ENCODE measurements at places on chromosomes 13 and 19. TPM values are rescaled to one million over a fixed set of nuclear protein-coding genes. Genes with fewer than 3 reads are reported as not detected.
A peak's percentile ranks its signal among the peaks of the same experiment; 100 is the strongest.

SLC5A5 gene
- total RNA-seq, result 1.8 TPM

F2RL3 gene
- total RNA-seq, result 0.34 TPM

TMEM86B gene
- total RNA-seq, result 13.8 TPM

ZNF525 gene
- 19.0 TPM for total RNA-seq

SIAH3 gene
- not detected for total RNA-seq

KLF12 gene
- 24.6 TPM for total RNA-seq

PSPN gene
- 2.6 TPM for total RNA-seq

SLC6A16 gene
- 3.4 TPM for total RNA-seq

PROZ gene
- total RNA-seq, result not detected

VSTM2B gene
- not detected for total RNA-seq

KLK2 gene
- total RNA-seq, result not detected

DAND5 gene
- total RNA-seq, result 0.34 TPM

NLRP12 gene
- total RNA-seq, result not detected

C19orf67 gene
- total RNA-seq, result not detected

FSD1 gene
- 26.7 TPM for total RNA-seq

IL12RB1 gene
- total RNA-seq, result 78.6 TPM

SLC15A1 gene
- not detected for total RNA-seq

SYNGR4 gene
- total RNA-seq, result not detected

DNA sequence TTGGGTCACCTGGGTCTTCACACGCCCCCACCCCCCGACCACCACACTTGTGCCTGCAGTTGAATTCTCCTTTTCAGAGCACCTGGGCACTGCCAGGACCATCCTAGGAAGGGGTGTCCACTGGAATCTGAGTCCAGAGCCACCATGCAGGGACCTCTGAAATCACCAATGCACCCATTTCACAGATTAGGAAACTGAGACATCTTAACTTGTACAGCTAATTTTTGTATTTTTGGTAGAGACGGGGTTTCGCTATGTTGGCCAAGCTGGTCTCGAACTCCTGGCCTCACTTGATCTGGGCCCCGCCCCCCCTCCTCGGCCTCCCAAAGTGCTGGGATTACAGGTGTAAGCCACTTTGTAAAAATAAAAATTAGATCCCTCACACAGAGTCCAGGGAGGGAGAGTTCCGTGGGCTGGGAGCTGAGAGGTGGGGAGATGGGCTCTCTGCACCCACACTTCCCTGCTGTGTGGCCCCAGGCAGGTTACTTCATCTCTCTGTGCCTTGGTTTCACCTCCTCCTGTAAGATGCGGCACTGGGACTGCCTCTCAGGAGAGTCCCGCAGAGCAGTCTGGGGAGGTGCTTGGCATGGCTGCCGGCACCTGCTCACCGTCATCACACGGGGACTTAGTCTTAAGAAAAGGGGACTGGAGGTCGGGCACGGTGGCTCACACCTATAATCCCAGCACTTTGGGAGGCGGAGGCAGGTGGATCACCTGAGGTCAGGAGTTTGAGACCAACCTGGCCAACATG lies 45.9 kb upstream of the C19orf12 start:
- no peak for DNase-seq

DNA sequence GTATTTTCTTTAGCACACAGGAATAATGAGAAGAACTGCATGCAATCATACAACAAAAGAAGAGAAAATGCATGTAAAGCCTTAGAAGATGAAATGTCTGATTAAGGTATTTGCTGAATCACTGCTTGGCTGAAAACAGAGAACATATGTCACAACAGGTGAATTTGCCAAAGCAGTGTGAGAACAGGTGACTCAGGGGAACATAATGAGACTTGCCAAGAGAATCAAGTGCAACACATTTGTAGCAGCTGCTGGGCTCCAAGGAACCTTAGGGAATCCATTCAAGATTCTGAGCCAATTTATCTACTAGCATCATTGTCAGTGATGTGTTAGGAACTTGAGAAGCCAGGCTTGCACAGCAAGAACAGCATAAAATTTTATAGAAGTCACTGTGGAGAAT lies 273.1 kb downstream of the PCDH20 start:
- DNase-seq, result no peak

GRCh38 chr13:55361141-55361540 lies 1779.6 kb upstream of the PRR20A start:
- DNase-seq, result no peak

DNA sequence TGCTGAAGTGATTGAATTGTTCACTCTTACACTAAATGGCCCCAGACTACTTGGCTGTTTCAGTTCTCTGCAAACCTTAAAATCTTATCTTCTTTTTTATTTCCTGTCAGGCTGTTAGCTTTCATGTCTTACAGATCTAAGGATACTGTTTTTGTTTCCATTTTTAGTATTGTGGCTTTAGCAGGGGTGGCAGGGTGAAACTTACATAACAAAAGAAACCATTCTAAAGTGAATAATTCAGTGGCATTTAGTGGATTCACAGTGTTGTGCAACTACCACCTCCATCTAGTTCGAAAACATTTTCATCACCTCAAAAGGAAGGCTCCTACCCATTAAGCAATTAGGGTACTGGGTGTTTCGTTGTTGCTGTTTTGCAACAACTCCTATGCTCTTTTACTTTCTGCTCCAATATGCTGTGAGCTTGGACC lies 19.8 kb downstream of the TMEM272 start:
- peak; percentile 44 for DNase-seq

- DNase-seq, result no peak
Measured at GRCh38 chr13:83057119-83057518, 825.2 kb downstream of the SLITRK1 start.

DNA sequence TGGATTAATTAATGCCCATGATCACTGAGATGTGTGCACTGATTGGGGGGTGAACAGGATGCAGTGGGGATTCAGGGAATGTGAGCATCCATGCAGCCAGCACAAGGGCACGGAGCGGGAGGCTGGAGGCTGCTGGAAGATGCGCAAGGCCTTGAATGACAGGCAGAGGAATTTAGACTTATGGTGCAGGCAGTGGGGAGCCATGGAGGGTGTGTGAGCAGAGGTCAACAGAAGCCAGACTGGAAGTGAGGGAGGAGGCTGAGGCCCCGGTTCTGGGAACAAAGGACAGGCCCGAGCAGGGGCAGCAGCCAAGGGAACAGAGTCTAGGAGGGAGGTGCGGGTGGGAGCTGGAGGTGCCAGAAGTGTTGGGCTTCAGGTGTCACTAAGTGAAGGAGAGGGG lies 7.3 kb upstream of the COLGALT1 start:
- DNase-seq, result no peak

GRCh38 chr13:99971576-99972189 lies at the start of gene ZIC5:
Gene ZIC5, minus strand, starts transcription at chr13:99971767. Its CDS starts 164 bp downstream, at chr13:99971603.
- no peak for DNase-seq

GRCh38 chr13:32314271-32315237 lies 609 bp downstream of the ZAR1L start:
- DNase-seq, result peak; percentile 84

DNA sequence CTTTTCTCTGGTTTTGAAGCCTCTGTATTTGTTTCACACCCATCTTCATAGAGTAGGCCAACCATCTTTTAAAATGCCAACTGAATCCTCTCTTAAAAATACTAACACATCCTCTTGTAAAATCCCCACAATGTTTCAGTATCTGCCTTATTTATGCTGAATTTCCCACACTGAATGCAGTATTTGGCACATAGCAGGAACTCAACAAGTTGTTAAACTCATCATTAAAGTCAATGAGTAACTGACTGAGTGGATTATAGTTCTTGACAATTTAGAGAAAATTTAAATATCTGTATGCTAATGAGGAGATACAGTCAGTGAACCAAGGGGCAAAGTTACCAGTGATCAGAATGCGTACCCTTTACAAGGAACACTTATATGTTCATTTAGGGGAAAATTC lies 505.5 kb upstream of the PCDH9 start:
- no peak for DNase-seq

- no peak for DNase-seq
Measured at GRCh38 chr19:44332145-44332544, 24.3 kb downstream of the ZNF112 start.

- DNase-seq, result no peak
Measured at GRCh38 chr19:23665651-23666410, 21.2 kb downstream of the ZNF675 start.

GRCh38 chr19:28042516-28042915 lies 1170.4 kb downstream of the UQCRFS1 start:
- DNase-seq, result no peak

GRCh38 chr19:1942934-1943555 lies 2.1 kb downstream of the CSNK1G2 start:
- no peak for DNase-seq

DNA sequence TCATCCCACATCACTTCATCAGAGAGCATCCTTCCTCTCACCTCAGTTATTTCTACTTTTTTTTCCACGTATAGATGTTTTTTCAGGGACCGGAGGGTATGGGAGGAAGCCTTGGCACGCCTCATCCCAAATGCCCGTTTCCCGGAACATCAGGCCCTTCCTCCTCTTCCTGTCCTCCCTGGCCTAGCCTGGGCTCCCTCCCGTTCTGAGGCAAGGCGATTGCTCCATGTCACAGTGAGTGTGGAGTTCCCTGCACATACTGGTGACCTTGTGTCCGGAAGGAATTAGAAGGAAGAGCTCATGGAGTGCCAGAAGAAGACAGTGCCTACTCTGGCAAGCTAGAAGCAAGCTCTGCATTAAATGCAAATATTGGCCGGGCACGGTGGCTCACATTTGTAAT lies 1.1 kb upstream of the ZNF627 start:
- no peak for DNase-seq

DNA sequence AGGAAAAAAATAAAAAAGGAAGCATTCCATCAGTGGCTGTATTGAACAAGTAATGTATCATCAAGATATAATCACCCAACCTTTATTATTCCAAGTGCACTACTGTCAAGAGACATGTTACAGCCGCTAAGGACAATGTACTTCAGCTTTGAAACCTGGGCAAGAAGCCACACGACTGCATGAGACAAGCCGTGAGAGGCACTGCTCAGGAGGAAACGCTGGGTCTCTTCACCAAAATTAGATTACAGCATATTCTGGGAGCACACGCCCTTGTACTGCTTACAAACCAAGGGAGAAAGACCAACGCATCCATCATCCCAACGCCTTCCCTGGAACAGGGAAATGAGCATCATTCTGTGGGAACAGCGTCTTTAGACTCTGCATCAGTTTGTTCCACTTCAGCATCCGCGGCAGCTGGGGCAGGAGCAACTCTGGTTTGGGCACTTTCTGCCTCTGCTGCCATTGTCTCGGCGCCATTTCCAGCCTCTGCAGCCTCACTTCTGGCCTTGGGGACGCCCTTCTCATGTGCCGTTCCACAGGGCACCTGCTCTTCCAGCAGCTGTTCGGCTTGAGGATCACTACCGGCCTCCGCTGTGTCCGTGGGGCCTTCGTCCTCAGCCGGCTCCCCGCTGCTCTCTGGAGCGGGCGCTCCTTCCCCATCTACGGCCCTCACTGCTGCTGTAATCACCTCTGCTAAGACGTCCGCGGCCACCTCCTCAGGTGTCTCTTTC lies 22.4 kb upstream of the BRD4 start:
- no peak for DNase-seq

DNA sequence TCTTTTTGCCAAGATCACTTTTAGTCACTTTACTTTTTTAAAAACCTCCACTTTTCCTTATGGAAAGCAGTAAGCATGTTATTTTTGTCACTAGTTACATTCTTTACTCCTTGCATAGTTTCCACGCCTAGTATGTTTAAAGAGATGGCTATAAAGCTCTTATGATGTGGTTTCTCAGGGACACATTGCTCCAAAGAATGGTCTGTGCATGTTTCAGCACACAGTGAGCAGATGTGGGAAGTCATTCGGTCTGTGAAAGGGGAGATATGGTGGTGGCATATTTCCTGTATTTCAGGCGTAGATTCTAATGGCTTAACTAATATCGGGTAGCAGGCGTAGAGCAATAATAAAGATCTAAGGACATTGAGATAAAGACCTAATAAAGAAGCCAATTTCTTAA lies 180.7 kb downstream of the SLITRK6 start:
- no peak for DNase-seq

DNA sequence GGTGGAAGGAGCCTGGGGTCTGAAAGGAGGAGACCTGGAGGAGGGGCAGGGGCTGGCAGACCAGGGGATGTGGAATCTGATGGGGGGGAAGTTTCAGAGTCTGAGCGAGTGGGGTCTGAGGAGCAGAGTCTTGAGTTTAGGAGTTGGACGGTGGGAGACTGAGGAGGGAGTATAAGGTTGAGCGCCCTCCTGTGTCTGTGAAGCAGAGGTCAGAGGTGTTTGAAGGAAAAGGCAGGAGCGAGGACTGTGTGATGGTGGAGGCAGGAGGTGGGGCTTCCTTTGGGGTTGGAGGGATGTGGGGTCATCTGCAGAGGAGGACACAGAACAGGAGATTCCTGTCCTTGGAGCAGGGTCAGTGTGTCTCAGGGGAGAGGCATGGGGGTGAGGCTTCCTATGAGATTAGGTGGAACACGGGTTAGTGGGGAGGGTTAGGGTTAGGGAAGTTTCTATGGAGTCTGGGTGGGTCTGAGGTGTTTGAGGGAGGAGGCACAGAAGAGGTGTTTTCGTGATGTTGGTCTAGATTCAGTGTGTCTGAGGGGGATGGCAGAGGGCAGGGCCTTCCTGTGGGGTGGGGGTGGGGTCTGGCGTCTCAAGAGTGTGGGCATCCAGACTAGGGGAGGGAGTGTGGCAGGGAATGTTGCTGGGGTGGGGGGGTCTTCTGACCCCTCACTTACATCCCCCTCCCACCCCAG lies 8.3 kb downstream of the RYR1 start:
- DNase-seq, result no peak

GRCh38 chr19:13039211-13039789 lies 44.0 kb downstream of the NFIX start:
- DNase-seq, result no peak

All from activated CD8-positive, alpha-beta T cell treated with anti-CD3 and anti-CD28 coated beads, Interleukin-2, amount 10 ng/mL, durations not matched to agents 7 days and 5 days (primary cell).